ENCODE measurements at places on chromosomes 7 and 10. TPM values are rescaled to one million over a fixed set of nuclear protein-coding genes. Genes with fewer than 3 reads are reported as not detected.

Gene SCIN
- 0.16 TPM for total RNA-seq

Gene SHTN1
- total RNA-seq = 0.38 TPM

Gene NUTM2D
- total RNA-seq = 4.1 TPM

DNA sequence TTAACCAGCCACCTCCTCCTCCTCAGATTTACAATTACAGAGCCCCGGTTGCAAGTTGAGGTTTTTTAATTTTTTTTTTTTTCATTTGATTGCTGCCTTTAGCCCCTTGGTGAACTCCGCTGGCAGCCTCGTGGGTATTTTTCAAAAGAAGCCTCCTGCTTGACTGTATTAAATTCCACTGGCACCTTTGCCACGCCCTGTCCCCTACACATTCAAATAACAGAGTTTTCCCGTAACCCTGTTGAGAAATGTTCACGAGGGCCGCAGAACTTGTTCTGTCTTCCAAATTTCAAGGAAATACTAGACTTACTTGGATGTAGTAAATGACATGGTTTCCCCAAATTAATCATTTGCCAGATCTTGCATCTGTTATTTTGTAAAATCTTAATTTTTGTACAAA is 167.0 kb downstream of the ARID5B start:
- no peak overlapping the region for H3K4me3 ChIP-seq
- H3K27me3 ChIP-seq = no peaks in the 10 kb centered on the region
- no peaks in the 10 kb centered on the region for H3K4me1 ChIP-seq
- no peak for DNase-seq
- H3K27ac ChIP-seq = no peak overlapping the region

DNA sequence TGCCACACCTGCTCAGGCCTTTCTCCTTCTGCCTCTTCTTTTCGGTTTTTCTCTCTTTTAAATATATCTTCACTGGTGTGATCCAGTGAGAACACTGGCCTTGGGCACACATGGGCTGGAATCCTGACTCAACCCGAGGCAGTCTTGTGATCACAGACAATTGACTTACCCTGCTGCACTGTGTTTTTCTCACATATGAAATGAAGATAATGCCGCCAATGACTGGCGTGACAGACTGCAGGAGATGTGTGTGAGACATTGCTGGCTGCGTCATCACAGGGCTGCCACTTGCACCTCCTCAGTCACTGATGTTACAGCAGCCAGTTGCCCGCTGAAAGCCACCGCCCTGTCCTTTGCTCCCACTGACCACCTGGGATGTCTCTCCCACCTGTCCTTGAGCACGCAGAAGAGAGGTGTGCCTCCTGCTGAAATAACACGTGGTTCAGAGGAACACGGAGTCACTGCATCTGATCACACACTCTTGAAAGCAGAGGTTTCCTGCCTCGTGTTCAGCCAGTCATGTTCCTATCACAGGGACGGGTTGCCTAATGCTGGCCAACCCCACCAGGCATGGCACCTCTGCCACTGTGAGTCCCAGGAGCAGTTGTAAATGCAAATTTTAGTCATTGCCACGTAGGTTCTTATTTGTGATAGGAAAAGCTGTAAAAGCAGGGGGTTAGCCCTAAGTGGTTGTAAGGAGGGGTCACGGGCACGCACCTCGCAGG is 124.6 kb upstream of the LANCL2 start:
- no peaks in the 10 kb centered on the region for H3K4me1 ChIP-seq
- H3K36me3 ChIP-seq = no peaks in the 10 kb centered on the region
- peaks cover 2% of the 10 kb centered on the region for H3K27me3 ChIP-seq
- H3K4me3 ChIP-seq = no peak overlapping the region
- no peak for DNase-seq

DNA sequence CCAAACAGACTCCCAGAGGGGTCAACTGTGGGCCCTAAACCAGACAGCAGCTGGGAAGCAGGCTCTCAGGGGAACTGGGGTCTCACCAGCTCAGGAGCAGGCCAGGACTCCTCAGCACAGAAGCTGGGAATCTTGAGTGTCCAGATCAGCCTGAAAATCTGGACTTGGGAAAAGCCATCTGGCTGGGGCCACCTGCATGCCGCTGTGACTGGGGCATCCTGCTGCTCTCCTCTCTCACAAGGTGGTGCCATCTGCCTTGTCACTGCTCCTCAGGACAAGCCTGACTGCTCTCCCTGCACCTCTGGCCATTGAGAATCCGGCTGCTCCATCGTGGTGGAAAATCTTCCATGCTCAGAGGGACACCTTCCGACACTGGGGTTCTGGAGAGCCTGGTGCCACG is 141.4 kb downstream of the PLPP4 start:
- H3K27me3 ChIP-seq = no peaks in the 10 kb centered on the region
- H3K27ac ChIP-seq = no peak overlapping the region
- H3K4me1 ChIP-seq = no peaks in the 10 kb centered on the region
- H3K4me3 ChIP-seq = no peak overlapping the region
- H3K36me3 ChIP-seq = no peaks in the 10 kb centered on the region
- DNase-seq = no peak
